ENCODE measurements at places on chromosomes 3 and 15. TPM values are rescaled to one million over a fixed set of nuclear protein-coding genes. Genes with fewer than 3 reads are reported as not detected.

The HGD gene
- total RNA-seq: 0.13 TPM

The SCG3 gene
- not detected for total RNA-seq

The GASK1A gene
- 0.78 TPM for total RNA-seq

The LYSMD4 gene
- 8.8 TPM for total RNA-seq

The FANCD2OS gene
- total RNA-seq: not detected

The EXD1 gene
- not detected for total RNA-seq

The IGF1R gene
- total RNA-seq: 20.1 TPM

The CPEB1 gene
- 36.4 TPM for total RNA-seq

The FAM107A gene
- total RNA-seq: 0.13 TPM

The SOX14 gene
- total RNA-seq: not detected

The KNL1 gene
- total RNA-seq: 15.5 TPM

The ZNF385D gene
- total RNA-seq: 26.8 TPM

The RNF111 gene
- 27.4 TPM for total RNA-seq

The CCR2 gene
- total RNA-seq: not detected

The ATP13A5 gene
- total RNA-seq: not detected

The IQCH gene
- total RNA-seq: 4.2 TPM

The SPTBN5 gene
- 0.22 TPM for total RNA-seq

The DUOXA2 gene
- total RNA-seq: not detected

The USF3 gene
- total RNA-seq: 13.7 TPM

The PPARG gene
- 3.1 TPM for total RNA-seq

The HRH1 gene
- total RNA-seq: 34.6 TPM

The RFX7 gene
- total RNA-seq: 9.1 TPM

The DNAH12 gene
- 0.13 TPM for total RNA-seq

The RTP1 gene
- not detected for total RNA-seq

The TP63 gene
- 1.9 TPM for total RNA-seq

The FHIT gene
- total RNA-seq: 3.7 TPM

The MKRN2OS gene
- not detected for total RNA-seq

The TRPC1 gene
- 40.8 TPM for total RNA-seq

The GNB5 gene
- 24.2 TPM for total RNA-seq

The TPM1 gene
- total RNA-seq: 679 TPM

The ROPN1 gene
- 0.22 TPM for total RNA-seq

The LRTM1 gene
- not detected for total RNA-seq

The IL17RD gene
- total RNA-seq: 4.2 TPM

The GOLGA6D gene
- total RNA-seq: not detected

The EPB42 gene
- not detected for total RNA-seq

The GPR15 gene
- not detected for total RNA-seq

The TMEM207 gene
- not detected for total RNA-seq

The ST8SIA2 gene
- total RNA-seq: not detected

The TGM5 gene
- 0.22 TPM for total RNA-seq

The GOLGA8T gene
- not detected for total RNA-seq

The PTX3 gene
- total RNA-seq: 549 TPM

The ZNF774 gene
- total RNA-seq: 2.8 TPM

The IL5RA gene
- total RNA-seq: not detected

The ZBTB47 gene
- 33.2 TPM for total RNA-seq

The TLR9 gene
- 0.13 TPM for total RNA-seq

The MOBP gene
- not detected for total RNA-seq

The ATG3 gene
- 81.6 TPM for total RNA-seq

The SRGAP3 gene
- 4.4 TPM for total RNA-seq

The HRG gene
- total RNA-seq: not detected

The CCDC54 gene
- not detected for total RNA-seq

The OR5K2 gene
- total RNA-seq: not detected
